Stimulated activated CD8-positive, alpha-beta memory T cell treated with anti-CD3 and anti-CD28 coated beads, Interleukin-15, amount 100 ng/mL, for 48 hours (primary cell): ENCODE measurements at places on chromosomes 5 and 9.

DNA sequence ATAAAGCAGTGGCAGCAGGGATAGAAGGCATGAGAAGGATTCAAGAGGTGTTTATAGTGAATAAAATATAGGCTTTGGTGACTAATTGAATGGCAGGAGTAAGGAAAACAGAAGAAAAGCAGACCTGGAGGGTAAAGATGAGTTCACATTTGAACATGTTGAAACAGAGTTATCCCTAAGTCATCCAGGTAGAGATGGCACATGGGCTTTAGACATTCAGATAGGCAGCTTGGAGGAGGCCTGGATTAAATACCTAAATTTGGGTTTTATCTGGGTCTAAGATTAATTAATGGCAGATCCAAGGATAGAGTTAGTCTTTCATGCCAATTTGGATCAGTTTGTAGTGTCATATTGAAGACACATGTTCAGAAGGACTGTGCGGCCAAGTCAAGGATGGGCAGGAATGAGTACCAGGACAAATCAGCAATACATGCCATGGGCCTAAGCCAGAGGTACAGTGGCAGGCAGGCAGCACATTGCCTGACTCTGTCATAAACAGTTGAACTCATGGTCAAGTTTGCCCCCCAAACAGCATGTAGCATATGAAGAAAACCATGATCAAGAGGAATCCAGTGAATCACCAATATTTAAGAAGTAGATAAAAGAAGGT is 115.5 kb upstream of the SLC12A2 start:
- DNase-seq = no peak

DNA sequence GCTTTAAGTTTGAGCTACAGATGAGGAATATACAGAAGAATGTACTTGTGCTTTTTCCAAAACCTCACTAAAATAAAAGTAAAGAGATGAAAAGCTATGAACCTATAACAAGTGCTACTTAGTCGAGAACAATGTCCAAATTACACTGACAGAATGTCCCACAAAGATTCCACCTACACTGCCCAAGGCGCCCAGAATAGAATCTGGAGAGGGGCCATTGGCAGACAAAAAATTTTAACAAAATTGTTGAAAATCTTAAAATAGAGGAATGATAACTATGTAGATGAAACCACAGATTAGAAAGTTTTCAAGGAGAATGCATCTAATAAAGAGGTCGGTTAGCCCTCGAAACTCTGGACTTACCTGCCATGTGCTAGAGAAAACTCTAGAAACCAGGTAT is 235.3 kb downstream of the CETN3 start:
- no peak for DNase-seq

DNA sequence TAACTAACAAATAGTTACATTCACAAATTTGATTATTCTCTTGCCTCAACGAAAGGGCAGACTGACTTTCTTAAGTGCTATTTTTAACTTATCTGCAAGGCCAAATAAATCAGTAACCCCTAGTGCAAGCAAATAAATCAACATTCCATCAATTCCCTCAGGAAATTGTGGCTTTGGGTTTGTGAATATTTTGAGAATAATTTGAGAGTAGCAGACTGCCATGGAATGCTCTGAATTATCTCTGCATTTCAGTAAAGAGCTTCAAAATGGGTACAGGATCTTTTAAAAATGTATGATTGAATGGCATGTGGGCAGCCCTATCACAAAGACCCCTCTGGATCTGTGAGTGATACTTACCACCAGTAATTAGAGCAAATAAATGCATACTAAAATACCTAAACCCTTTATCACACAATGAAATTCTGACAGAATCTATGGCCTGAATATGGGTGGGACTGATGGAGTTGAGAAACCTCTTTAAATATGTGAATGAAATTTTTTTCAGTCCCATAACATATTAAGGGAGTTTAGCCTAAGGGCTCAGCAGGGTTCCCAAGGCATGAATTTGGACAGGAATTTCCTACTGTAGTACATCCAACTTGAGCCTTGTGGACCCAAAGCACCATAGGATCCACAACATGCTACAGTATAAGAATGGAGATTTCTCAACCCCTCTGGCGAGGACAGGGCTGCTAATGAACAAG is 92.5 kb upstream of the ITGA2 start:
- no peak for DNase-seq

DNA sequence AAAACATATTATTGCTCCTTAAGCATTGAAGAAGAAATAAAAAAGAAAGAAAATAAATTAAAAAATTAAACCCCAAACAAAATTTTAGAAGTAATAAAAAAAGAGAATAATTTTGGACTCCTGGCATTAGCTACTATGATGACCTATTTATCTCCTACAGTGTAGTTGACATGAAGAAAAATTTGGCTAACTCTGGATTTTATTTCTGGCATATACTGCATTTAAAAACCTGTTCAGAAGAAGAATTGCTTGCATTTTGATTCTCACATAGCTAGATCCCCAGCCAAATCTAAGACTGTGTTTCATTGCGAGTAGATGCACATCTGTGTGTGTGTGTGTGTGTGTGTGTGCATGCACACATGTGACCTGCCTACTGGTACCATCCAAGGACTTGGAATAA is 30.1 kb upstream of the GABRG2 start:
- DNase-seq = no peak

- no peak for DNase-seq
These were observed 127.9 kb downstream of the NNT start for GRCh38 chr5:43730832-43731342.

DNA sequence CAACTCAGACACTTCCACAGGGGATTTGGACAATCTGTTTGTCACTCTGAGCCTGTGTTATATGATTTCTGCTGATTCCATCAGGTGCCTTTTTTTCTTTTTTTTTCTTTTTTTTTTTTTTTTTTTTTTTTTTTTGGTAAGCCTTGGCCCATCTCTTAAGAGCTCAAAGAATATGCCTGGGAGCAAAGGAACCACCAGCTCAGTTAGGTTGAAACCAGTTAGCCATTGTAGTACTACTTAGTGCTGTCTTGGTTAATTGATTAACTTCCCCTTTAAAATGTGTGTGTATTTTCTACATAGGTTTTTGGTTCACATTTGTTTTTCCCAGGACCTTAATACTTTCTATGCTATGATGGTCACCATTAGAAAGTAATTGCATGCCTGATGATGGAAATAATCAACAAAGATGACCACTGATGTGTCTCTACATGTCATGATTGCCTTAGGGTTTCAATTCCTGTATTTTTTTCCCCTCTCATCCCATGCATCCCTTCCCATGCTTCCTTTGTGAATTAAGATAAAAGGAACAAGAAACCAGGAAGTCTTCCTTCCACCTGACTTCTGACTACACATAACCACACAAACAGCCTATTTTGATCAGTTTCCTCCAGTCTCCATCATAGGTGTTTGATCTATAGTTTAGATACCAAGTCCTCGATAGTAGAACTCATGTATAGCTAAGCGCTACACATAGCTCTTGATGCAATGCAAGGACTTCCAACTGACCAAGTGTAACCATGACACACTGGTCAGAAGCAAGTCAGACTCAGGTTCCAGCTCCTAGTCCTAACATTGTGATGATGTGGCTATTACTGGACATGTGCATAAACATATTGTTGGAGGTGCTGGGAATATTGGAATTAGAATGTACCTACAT is 306.1 kb downstream of the EFNA5 start:
- DNase-seq = no peak

GRCh38 chr9:95508242-95508967 is 8.4 kb downstream of the PTCH1 start:
- DNase-seq = no peak

DNA sequence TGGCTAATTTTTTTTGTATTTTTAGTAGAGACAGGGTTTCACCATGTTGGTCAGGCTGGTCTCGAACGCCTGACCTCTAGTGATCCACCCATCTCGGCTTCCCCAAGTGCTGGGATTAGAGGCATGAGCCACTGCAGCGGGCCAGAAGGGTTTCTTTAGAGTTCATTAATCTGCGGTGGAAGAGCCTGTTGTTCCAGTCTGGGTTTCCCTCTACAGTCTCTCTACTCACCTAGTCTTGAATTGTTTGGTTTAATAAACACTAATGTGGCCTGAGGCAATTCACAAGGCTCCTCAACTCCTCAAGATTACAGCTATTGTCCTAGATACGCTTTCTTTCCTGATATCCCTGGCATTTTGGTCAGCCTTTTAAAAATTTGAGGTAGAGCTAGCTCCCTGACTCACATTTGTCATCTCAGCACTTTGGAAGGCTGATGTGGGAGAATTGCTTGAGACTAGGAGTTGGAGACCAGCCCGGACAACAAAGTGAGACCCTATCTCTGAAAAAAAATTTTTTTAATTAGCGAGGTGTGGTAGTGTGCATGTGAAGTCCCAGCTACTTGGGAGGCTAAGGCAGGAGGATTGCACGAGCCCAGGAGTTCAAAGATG is 4.6 kb upstream of the SAR1B start:
- DNase-seq = no peak

DNA sequence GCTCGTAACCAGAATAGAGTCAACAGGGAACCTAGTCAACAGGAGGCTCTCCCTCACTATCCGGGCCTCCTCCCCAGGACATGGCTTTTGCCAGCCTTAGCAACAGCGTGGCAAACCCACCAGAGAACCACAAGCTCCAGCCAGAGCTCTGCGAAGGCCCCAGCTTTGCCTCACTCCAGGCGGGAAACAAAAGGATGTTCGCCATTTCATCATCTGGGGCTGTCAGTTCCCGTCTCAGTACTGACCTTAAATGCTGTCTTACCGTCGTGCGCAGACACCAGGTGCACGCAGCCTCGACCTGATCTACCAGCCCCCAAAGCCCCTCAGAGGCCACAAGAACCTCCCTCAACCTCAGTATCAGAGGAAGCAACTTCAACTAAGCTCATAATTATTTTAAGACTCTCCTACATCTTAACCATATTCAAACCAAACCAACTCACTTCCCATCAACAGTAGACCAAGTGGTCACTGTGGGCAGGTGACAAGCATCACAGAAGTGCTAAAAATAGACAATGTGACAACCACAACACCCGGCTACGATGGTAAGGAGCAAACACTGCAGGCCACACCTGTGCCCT is 71.4 kb downstream of the SEMA4D start:
- peak; percentile 59 for DNase-seq

DNA sequence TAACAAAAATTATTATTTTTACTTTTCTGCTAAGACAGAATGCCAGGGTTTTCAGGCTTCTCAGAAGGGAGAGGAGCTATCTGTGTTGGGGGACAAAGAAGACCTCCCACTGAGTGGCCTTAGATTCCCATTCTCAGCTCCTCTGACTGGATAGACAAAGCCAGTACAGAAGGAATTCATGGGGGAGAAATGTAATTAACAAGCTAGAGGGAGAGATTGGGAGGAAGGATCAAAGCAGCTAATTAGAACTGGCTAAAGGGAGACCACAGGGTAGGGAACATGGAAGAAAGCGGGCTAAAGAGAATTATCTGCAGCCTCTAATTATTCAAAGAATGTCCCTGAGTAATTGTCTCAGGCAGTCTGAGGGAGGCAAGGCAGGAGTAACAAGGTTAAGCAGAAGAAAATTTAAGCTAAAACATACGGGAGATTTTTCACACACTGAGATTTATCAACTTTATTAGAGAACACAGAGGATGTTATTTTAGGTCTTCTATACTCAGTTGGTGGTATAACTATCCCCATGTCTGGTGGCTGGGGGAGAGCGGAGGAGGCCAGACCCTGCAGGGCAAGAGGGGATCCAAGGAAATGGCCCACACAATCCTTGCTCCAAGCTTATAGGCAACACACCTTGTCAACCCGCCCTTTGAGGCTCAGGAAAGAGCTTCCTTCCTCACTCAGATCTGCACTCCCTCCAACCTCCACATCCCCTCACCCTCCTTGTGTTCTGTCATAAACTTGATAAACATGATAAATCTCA is 87.7 kb upstream of the LRRTM2 start:
- no peak for DNase-seq

- DNase-seq = no peak
These were observed 419.3 kb upstream of the MEF2C start for GRCh38 chr5:89302102-89302891.
